ENCODE measurements at places on chromosomes 11 and 22. TPM values are rescaled to one million over a fixed set of nuclear protein-coding genes. Genes with fewer than 3 reads are reported as not detected.

The CCDC15 gene
- polyA plus RNA-seq, result 0.69 TPM

The CNTF gene
- 1.1 TPM for polyA plus RNA-seq

The UBQLN3 gene
- polyA plus RNA-seq, result not detected

The SLC22A9 gene
- polyA plus RNA-seq, result not detected

The MFRP gene
- polyA plus RNA-seq, result not detected

The MRGPRX3 gene
- not detected for polyA plus RNA-seq

The UFD1 gene
- 149 TPM for polyA plus RNA-seq

DNA sequence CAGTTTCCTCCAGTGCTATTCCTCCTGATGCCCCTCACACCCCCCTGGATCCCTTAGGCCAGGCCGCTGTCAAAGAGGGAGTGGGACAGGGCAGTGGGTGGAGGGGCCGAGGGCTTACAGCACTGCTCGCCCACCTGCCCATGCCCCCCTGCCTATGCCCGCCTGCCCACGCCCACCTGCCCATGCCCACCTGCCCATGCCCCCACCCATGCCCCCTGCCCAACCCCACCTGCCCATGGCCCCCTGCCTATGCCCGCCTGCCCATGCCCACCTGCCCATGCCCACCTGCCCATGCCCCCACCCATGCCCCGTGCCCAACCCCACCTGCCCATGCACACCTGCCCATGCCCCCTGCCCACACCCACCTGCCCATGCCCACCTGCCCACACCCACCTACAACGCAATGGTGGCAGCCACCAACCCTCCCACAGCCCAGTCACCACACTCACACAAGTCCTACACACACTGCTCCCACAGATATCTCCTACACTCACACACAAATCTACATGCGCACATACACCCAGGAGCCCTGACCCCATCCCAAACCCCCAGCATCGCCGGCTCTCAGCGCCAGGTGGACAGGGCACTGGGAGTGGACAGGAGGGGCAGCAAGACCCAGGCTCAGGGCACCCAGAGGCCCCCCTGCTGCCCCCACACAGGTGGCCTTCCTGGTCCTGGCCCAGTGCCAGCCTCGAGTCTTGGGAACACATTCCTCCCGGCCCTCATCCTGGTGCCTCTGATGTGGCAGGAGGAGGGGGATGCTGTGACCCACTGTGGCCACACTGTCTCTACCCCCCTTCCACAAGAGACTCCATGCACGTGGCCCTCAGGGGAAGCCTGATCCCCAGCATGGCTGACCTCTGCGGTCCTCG is 61.8 kb downstream of the CYTH4 start:
- peaks cover 12% of the 10 kb centered on the region for H3K4me1 ChIP-seq
- DNase-seq, result no peak
- peaks cover 14% of the 10 kb centered on the region for H3K27me3 ChIP-seq
- no peaks in the 10 kb centered on the region for H3K36me3 ChIP-seq

- no peak overlapping the region for H3K4me3 ChIP-seq
- peak overlapping the region; percentile 77 for H3K27ac ChIP-seq
- no peaks in the 10 kb centered on the region for H3K27me3 ChIP-seq
These were observed 32.1 kb downstream of the EHF start for GRCh38 chr11:34653031-34653430.

GRCh38 chr11:61173456-61173855 is 12.2 kb upstream of the VPS37C start:
- no peaks in the 10 kb centered on the region for H3K36me3 ChIP-seq
- peaks cover 59% of the 10 kb centered on the region for H3K27me3 ChIP-seq
- no peak overlapping the region for H3K27ac ChIP-seq
- DNase-seq, result peak; percentile 34
- no peaks in the 10 kb centered on the region for H3K4me1 ChIP-seq

DNA sequence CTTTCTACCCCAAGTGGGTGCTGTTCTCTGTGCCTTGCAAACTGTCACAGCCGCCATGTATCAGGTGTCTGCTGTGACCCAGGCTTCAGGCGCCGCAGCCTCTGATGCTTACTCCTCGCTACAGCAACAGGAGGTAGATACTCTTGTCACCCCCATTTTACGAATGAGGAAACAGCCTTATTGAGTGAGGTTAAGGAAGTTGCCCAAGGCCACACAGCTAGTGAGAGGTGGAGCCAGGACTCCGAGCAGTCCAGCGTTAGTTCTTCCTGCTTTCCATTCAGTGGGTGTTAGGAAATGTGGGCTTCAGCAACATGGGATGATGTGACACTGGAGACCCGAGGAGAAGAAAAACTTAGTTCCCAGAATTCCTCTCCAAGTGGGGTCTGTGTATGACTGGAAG is 14.3 kb downstream of the RNF215 start:
- peaks cover 5% of the 10 kb centered on the region for H3K4me1 ChIP-seq
- H3K27me3 ChIP-seq, result no peaks in the 10 kb centered on the region
- no peak overlapping the region for H3K4me3 ChIP-seq
- H3K27ac ChIP-seq, result no peak overlapping the region

DNA sequence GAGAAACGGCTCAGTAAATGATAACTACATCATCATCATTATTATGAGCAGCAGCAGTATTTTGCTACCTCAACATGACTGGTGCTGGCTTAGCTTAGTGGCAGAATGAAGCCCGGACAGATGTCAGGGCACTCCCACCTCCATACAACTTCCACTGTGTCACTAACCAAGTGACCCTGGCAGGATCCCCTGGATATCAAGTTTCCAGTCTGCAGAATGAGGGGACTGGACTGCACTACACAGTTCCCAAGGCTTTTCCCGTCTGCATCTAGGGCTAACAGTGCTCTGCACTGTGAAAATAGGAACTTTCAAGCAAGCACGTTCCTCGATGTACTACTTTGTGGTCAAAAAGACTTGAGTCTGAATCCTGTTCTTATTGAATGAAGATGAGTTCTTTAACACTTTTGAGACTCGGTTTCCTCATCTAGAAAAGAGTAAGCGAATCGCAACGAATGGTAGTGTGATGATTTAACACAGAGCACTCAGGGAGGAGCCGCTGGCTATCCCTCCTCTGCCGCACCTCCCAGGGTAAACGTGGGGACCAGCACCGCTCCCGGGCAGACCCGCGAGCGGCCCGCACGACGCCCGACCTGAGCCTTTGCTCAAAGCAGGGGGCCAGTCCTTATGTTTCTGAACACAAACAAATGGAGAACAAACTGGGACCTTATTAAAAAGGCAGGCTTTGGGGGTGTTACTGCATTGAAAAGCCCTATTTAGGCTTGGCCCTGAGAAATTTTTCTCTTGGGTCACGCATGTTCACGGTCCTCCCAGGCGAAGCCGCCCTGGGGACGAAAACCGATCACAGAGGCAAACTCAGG is 910 bp downstream of the CLTCL1 start:
- H3K4me1 ChIP-seq, result peaks cover 20% of the 10 kb centered on the region
- H3K27me3 ChIP-seq, result peaks cover 3% of the 10 kb centered on the region
- no peak overlapping the region for H3K27ac ChIP-seq

- no peaks in the 10 kb centered on the region for H3K27me3 ChIP-seq
- H3K36me3 ChIP-seq, result no peaks in the 10 kb centered on the region
- H3K4me1 ChIP-seq, result no peaks in the 10 kb centered on the region
- peak; percentile 88 for DNase-seq
- no peak overlapping the region for H3K27ac ChIP-seq
- H3K4me3 ChIP-seq, result no peak overlapping the region
These were observed 136.2 kb downstream of the ELP4 start for GRCh38 chr11:31645747-31646146.

GRCh38 chr11:132969892-132970291 is 562.4 kb downstream of the OPCML start:
- H3K27me3 ChIP-seq, result no peaks in the 10 kb centered on the region
- H3K27ac ChIP-seq, result no peak overlapping the region
- H3K36me3 ChIP-seq, result no peaks in the 10 kb centered on the region
- no peak overlapping the region for H3K4me3 ChIP-seq

GRCh38 chr11:79116600-79116999 is 324.2 kb downstream of the TENM4 start:
- H3K36me3 ChIP-seq, result no peaks in the 10 kb centered on the region
- no peak overlapping the region for H3K4me3 ChIP-seq
- H3K27ac ChIP-seq, result no peak overlapping the region
- no peaks in the 10 kb centered on the region for H3K4me1 ChIP-seq

- H3K27ac ChIP-seq, result peak overlapping the region; percentile 44
- H3K36me3 ChIP-seq, result no peaks in the 10 kb centered on the region
- H3K4me3 ChIP-seq, result peak overlapping the region; percentile 94
- peaks cover 23% of the 10 kb centered on the region for H3K4me1 ChIP-seq
- no peaks in the 10 kb centered on the region for H3K27me3 ChIP-seq
These were observed 726 bp downstream of the ST3GAL4 start for GRCh38 chr11:126355926-126356897.

DNA sequence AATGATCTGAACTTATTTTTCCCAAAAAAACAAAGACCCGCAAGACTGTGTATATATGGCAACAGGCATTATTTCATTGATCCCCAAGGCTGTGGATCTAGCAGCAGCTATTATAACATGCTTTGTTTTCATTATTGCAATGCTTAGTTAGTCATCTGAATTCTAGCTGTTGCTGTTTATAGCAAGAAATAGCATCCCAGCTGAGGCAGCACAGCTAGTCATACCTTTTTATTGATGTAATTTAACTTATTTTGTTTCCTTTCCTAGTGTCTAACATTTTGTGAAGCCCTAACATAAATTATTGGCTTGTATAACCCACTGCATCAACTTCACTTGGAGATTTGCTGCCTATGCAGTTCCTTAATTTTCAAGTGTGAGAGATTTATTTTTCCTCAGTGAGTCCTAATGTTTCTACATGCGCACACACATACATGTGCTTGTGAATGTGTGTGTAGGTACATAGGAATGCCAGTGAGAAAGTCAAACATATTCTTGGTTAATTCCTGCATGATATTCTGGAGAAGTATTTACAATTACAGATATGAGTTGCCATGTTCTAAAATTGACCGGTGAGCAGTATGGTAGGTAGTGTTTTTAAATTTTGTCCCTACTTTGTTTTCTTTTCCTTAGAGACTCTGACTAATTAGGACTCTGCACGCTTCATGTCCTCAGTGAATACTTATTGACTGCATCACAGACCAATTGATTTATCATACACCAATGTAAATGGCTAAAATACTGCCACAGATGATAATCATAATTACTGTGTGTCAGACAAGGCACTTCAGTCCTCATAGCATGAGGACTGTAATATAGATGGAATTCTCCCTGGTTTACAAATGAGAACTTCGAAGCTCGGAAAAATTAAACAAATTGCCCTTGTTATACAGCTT is 119.3 kb downstream of the WNT11 start:
- H3K27me3 ChIP-seq, result no peaks in the 10 kb centered on the region
- DNase-seq, result peak; percentile 88
- no peaks in the 10 kb centered on the region for H3K36me3 ChIP-seq
- no peak overlapping the region for H3K27ac ChIP-seq
- peaks cover 5% of the 10 kb centered on the region for H3K4me1 ChIP-seq

GRCh38 chr11:119651802-119652584 is 77.0 kb downstream of the NECTIN1 start:
- no peak overlapping the region for H3K4me3 ChIP-seq
- no peaks in the 10 kb centered on the region for H3K4me1 ChIP-seq
- H3K36me3 ChIP-seq, result no peaks in the 10 kb centered on the region
- no peak for DNase-seq
- H3K27me3 ChIP-seq, result peaks cover 22% of the 10 kb centered on the region

DNA sequence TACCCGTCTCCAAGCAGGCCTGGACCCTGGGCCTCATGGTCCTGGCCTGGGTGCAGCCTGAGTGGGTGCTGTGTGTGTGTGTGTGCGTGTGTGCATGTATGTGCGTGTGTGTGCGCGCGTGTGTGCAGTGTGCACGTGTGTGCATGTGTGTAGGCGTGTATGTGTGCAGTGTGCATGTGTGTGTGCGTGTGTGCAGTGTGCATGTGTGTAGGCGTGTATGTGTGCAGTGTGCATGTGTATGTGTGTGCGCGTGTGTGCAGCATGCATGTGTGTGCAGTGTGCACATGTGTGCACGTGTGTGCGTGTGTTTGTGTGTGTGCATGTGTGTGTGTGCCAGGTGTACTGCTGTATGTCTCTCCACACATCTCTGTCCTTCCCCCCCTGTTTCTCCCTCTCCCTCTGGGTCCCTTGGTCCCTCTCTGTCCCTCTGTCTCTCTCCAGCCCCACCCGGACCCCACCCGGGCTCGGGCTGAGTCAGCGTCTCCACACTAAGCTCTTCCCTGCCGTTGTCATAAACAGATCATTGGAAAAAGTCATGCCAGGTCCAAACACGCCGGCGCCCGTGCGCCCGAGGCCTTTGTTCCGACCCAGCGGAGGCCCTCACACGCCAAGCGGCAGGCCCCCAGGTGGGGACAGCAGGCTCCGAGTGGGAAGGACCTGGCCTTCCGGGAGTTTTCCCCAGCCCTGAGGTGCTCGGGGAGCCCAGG is 34.0 kb downstream of the WNT7B start:
- no peak overlapping the region for H3K27ac ChIP-seq
- DNase-seq, result no peak
- H3K4me1 ChIP-seq, result 0 out of 2 replicates have a peak, but pooled peaks cover 1% of the 10 kb centered on the region
- no peak overlapping the region for H3K4me3 ChIP-seq
- no peaks in the 10 kb centered on the region for H3K36me3 ChIP-seq

DNA sequence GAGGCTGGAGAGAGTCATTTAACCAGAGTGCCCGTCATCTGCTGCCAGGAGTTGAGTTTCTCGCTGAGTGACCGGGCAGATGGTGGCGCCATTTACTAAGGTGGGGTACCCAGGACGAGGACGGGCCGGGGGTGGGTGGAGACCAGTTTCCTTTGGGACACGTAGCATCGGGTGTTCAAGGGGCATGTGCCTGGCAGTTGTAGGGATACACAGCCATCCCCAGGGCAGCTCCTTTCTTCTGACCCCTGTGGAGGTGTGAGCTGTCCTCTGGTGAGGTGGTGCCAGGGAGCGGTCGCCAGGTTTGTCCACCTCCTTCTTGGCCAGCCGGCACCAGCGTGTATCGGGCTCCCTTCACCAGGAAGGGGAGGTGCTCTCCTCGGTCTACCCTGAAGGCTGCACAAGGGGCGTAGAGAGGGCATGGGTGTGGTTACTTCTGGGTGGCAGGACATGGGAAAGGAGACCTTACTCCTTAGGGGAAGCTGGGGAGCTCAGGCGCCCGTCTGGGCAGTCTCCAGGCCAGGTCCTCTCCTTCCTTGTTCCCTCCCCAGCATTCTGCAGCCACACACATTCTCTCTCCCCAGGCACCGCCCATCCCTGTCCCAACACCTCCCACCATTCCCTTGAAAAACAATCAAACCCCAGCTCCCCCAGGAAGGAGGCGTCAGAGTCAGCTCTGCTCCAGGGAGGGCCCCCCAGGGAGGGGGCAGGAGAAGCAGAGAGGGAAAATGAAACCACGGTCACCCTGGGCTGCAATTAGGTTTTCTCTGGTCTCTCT is 10.3 kb upstream of the MB start:
- no peaks in the 10 kb centered on the region for H3K36me3 ChIP-seq
- peaks cover 9% of the 10 kb centered on the region for H3K4me1 ChIP-seq
- peak; percentile 90 for DNase-seq
- H3K4me3 ChIP-seq, result peak overlapping the region; percentile 50
